ENCODE measurements at places on chromosomes 12 and 14.

DNA sequence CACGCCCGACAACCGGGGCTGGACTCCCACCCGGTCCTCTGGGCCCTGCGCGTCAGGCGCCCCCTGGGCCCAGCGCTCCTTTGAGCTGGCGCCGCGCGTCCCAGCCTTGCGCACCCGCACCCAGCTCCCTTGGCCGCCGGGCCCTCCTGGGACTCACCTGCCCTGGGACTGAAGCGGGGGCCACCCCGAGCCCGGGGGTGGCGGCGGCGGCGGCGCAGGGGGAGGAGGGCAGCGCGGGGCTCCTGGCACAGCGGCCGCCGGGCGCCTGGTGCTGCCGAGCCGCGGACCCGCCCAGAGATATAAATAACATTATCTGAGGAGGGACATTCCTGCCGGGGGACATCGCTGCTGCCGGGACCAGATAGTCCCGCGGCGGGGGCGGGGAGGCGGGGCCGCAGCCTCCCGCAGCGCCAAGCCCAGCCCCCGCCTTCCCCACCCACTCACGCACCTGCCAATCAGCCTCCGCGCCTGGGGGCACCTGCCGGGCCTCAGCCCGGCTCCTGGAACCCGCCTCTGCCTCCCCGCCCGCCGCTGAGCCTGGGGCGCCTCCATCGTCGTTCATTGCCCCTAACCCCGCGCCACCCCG is at the start of gene SPTB:
SPTB (minus strand) TSS at position 273 of the 586 bp plus-strand sequence. CDS start 56,813 bp downstream, outside the sequence.
- DNase-seq, result peak; percentile 53

DNA sequence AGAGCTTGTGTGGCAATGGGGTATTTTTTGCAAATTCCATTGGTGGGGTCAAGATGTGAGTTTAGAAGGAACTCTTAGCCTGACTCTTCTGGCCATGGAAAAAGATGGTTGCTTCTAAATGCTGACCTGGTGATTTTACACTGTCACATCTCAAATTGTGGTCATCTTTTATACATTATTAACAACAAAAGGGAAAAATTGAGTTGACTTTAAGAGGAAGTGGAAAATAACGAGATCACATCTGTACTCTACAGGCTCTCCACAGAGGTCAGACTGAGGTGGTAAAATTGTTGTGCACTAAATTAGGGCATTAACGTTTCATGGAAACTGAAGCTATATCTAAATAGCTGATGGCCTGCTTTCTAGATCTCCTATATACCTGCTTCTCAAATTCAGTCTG is 44.7 kb downstream of the PTPN11 start:
- no peak for DNase-seq

DNA sequence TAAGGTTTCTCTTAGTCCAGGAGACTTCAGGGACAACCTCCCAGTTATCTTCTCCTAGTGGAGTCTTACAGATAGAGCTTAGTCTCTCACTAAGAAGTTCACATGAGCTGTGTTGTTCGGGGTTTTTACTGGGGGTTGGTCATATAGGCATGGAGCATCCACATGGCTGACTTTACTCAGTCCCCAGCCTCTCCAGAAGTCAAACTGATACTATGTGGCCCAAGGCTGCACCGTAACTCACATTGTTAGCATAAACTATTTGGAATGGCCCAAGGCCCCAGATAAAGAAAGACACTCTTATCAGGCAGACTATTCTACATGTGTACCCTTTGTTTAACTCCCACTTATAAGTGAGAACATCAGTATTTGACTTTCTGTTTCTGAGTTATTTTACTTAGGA is 23.2 kb downstream of the GPR137C start:
- no peak for DNase-seq

- DNase-seq, result no peak
Observed at GRCh38 chr14:75736845-75737485, 75.9 kb downstream of the TTLL5 start.

GRCh38 chr12:55676707-55677106 is 31.0 kb downstream of the ITGA7 start:
- no peak for DNase-seq

DNA sequence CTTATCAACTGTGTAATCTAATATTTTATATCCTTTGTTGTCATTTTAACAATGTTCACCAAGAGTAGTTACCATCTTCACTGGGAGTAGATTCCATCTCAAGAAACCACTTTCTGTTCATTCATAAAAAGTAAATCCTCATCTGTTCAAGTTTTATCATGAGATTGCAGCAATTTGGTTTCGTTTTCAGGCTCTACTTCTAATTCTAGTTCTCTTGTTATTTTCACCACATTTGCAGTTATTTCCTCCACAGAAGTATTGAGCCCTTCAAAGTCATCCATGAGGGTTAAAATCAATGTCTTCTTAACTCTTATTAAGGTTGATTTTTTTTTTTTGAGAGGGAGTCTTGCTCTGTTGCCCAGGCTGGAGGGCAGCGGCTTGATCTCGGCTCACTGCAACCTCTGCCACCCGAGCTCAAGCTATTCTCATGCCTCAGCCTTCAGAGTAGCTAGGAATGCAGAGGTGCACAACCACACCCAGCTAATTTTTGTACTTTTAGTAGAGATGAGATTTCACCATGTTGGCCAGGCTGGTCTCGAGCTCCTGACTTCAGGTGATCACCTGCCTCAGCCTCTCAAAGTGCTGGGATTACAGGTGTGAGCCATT is 276.6 kb downstream of the ACSS3 start:
- DNase-seq, result no peak

- no peak for DNase-seq
Observed at GRCh38 chr12:30972035-30972434, 45.5 kb downstream of the TSPAN11 start.

GRCh38 chr12:93144109-93144508 is 215.0 kb upstream of the EEA1 start:
- peak; percentile 16 for DNase-seq

DNA sequence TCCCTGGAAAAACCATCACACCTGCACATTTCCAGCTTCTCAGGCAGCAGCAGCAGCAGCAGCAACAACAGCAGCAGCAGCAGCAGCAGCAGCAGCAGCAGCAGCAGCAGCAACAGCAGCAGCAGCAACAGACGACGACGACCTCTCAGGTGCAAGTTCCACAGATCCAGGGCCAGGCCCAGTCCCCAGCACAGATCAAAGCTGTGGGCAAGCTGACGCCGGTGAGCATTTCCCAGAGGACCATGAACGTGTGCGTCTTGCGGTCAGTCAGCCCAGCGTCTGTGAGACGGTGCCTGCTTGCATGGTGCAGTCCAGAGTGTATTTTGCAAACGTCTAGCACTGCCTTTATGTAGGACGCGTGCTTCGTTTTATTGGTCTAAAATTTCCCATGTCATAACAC is 81.6 kb downstream of the DDX51 start:
- DNase-seq, result no peak

GRCh38 chr12:88925454-88925853 is 345.2 kb upstream of the KITLG start:
- DNase-seq, result no peak

DNA sequence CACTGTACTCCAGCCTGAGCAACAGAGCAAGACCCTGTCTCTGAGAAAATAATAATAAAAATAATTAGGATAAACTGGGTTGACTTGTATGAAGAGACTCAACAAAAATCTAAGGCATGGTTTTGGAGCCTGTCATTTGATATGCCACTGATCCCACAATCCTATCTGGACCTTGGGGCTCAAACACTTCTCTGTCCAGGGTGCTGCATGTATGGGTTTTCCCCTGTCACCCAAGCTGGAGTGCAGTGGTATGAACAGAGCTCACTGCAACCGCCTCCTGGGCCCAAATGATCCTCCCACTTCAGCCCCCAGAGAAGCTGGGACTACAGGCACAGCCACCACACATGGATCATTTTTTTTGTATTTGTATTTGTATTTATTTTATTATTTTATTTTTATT is 5.3 kb upstream of the VSIG10 start:
- DNase-seq, result no peak

- no peak for DNase-seq
Observed at GRCh38 chr12:100199023-100199346, 1.6 kb upstream of the ACTR6 start.

DNA sequence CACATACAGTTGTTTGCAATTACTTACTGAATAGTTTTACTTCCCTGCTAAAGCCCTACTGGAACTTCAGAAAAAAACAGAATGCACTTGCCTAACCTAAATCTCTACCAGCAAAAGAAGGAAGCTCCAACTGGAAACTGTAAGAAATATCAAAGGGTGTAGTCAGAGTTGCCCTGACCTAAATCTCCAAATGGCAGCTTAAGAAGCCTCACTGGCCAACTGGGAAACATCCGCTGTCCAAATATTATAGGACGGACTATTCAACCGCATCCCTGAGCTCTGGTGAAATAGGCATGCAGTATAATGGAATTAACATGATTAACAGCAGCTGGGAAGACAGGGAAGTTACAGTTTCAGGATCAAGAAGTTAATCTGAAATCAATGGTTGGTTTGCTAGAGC is 24.3 kb downstream of the ANAPC7 start:
- no peak for DNase-seq

DNA sequence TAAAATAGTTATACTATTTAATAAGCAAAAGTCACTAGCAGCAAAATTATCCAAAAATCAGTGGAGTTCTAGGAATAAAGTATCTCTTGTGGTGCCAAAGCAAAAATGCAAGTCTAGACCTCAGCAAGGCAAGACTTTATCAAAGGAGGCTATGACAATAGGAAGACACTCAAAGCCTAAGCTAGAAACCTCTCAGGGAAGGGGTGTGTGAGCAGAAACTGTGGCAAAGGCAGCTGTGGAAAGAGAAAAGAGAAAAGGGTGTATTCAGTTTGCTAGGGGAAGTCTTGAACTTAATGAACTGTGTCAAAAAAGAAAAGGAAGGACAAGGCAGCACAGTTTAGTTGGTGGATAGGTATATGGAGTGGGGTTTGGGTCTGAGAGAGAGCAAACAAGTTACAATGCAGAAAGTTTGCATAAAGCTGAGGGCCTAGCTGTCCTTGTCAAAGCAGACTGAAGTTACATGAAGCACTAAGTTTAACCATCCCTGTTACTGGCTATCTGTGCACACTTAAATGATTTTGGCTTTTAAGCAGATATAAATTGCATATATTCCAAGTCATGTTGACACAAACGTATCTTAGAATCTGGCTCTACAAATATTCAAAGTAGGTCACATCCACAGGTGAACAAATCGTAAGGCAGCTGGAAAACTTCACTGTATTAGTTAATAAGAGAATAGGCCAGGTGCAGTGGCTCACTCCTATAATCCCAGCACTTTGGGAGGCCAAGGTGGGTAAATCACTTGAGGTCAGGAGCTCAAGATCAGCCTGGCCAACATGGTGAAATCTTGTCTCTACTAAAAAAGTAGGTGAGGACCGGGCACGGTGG is 31.0 kb upstream of the AMN1 start:
- DNase-seq, result no peak

DNA sequence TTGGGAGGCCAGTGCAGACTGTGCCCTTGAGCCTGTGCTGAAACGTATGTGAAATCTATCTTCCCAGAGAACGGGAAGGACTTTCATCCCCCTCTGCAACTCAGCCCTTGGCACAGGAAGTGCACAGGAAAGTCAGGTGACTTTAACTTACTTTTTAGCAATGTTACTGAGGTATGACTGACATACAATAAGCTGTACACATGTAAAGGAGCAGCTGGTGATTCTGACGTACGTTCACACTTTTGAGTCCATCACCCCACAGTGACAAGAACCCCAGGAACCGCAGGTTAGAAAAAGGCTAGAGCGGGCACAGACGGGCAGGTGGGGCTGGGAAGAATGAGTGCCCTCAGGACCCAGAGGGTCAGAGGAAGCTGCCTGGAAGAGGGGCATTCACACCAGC is 48.0 kb downstream of the ARL6IP4 start:
- DNase-seq, result no peak

GRCh38 chr12:50984586-50985298 is 32.4 kb downstream of the HIGD1C start:
- no peak for DNase-seq

DNA sequence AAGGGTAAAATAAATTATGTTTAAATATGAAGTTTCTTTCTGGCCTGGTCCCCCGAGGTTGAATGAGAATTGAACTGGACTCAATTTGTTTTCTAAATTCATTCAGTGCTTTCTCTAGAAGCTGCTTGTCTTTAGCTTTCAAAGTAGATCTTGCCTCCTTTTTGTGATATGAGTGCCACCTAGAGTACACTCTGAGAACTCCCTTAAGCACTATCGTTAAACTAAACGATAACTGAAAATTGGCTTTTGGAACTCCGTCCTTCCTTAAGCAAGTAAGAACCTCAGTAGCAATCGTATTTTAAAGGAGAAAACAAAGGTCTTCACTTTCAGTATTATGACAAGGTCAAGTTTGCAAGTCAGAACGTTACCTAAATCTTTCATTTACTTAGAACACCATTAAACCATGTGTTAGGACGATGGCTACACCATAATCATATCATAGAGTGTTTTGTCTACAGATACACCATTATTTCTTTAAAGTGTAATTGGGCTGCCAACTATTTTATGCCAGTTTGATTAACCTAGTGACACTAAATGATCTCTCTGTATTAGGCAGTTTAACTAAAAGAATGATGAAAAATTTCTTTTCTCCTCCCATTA is 364.8 kb downstream of the SNAPC1 start:
- DNase-seq, result peak; percentile 65

GRCh38 chr12:2609020-2609419 is 185.8 kb upstream of the FKBP4 start:
- no peak for DNase-seq

- no peak for DNase-seq
Observed at GRCh38 chr14:71336489-71337192, 429.4 kb downstream of the PCNX1 start.

DNA sequence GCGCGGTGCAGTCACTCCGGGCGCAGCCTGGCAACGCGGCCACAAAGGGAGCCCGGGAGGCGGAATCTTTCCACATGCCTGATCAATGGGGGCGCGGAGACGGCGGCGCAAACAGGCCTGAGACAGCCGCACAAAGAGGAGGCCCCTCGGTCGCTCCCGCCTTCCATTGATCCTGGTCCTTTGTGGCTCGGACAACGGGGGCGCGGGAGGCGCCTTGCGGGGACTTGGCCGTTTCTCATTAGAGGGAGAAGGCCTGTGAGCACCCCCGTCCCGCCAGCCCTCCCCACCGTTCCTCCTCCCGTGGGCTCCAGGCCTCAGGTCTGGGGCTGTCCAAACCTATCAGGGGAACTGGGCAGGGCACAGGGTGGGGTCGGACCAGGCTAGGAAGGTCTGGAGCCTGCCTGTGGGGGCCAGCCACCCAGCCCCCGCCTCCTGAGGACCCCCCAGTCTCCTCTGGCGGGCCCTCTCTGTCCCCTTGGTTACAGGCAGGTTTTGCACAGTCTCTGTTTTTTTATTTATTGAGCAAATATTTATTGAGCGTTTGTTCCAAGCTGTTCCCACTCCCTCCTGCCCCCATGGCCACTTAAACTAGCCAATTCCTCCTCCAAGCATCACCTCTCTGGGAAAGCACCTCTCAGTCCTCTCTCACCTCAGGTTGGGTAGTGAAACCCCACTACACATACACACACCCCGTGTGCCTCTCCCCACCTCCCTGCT is 29.0 kb upstream of the MSI1 start:
- no peak for DNase-seq

DNA sequence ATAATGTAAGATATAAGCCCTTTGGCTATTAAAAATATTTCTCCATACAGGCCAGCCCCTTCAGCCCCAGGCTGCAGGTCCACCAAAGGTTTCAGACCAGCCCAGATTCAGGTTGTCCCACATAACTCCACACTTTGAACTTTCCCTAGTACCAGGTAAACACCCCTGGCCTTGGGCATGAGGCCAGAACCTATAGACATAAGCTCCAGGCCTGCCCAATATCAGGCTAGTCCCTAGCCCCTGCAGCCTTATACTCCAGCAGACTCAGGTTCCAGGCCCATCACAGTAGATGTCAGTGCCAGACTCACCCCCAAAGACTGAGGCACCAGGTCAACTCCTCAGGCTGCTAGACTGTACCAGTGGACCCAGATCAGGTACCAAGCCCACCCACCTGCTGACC is 178.5 kb upstream of the DAAM1 start:
- DNase-seq, result no peak

All from mesendoderm (in vitro differentiated cells).